ENCODE measurements at places on chromosomes 16 and 17.
A peak's percentile ranks its signal among the peaks of the same experiment; 100 is the strongest.

DNA sequence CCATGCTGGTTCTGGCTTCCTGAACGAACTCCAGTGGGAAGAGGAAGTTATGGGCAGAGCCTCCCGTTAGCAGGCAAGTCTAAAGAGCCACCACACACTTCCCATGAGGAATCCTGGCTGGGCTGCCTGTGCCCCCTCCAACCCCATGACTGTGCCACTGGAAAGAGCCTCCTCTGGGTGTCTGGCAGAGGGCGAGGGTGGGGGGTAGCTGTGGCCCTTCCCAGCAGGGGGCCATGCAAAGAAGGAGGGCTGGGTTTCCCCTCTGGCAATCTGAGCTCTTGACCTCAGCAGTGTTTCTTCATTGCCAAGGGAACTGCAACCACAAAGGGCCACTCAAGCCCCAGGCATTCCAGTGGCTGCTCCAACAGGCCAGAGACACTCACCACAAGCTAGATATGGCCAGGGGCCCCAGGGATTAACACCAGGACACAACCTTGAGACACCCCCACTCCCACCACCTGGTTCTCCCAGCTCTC, 1.7 kb upstream of the RRAD start:
- no peak for DNase-seq

- peak; percentile 83 for DNase-seq
Observed at GRCh38 chr17:28854457-28855335, at the start of gene ERAL1. TSS of gene ERAL1 (plus strand) at chr17:28855016. CDS start at chr17:28855035, 19 bp downstream.

- no peak for DNase-seq
Observed at GRCh38 chr16:50193594-50193993, 40.5 kb downstream of the TENT4B start.

DNA sequence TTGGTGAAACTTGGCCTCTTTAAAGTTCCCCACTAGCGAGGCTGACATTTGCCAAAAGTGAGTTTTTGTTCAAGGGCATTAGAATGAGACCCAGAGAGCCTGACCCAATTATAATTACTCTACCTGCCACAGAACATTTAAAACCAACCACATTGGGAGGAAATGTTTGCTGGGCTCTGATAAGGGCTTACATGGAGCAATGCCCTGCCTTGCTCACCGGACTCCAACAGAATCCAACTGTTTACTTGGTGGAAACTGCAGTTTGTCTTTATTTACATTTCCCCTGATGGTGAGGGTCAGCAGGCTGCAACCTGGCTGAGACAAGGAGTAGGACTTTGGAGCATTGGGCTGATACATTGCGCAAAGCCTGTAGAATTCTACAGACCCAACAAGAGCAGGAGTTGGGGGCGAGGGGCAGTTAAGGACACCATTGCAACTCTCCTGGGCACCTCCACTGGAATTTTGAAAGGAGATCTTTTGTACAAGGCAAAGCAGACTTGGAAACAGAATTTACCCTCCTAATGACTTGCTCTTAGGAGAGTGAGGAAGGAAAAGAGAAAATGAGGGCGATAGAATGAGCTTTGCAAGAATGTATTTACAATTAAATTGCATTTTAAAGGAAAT, 368.6 kb downstream of the SHISA9 start:
- DNase-seq, result no peak

DNA sequence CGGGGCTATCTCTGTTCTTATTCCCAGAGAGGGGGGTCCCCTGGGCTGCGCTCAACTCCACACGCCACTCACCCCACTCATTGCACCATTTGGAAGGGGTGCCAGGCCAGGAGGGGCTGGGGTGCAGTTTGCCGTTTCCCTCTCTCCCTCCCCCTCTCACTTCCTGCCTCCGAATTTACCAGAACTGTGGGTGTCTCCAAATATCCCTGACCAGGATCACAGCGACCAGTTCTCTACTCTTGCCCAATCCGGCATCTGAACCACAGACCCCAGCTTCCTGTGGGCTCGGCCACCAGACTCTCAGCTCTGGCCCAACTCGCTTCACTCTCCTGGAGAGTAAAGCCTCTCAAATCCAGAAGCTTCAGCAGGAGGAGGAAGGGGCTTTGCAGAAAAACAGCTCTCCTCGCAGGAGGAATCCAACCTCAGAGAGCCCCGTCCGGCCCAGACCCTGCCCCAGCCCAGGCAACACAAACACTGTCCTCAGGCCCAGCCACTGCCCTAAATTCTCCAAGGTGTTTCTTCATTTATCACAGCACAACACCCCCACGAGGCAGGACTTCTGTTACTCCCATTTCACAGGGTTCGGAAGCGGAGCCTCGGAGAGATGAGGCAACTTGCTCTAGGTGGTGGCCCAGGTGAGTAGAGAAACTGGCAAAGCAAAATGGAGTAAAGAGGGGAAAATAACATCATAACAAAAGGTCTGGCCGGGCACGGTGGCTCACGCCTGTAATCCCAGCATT, 423 bp upstream of the ASGR2 start:
- no peak for DNase-seq

DNA sequence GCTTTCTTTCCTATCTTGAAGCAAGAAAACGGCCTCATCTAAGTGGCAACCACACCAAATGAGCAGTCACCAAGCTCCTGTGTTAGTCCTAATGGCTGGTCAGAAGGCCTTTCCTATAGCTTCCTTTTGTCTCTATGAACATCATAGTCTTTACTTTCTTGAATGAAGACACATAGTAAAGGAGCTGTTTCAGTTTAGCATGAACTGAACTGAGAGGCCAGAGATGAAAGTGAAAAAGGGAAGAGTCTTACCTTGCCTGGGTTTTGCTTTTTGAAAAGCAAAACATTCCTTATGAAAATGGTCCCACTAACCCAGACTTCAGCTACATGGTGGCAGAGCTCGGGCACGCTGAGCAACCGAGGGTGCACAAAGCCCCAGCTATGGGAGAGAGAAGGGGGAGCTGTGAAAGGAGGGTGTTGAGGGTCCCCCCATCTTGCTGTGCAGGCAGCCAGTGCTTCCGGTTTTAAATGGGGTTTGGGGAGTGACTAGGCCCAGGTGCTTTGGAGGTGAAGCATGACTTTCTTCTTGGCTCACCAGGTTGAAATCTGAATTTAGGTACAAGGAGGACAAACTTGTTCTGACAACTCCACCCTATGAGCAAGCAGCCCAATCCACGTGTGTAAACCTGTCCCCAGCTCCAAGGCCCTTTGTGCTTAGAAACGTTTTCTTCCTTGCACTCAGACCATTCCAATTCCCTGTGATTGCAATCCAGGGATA, 9.1 kb upstream of the PSMC3IP start:
- DNase-seq, result no peak

GRCh38 chr16:12545792-12546342, 257.8 kb downstream of the CPPED1 start:
- DNase-seq, result no peak

- DNase-seq, result no peak
Observed at GRCh38 chr17:3575511-3575910, 17.9 kb upstream of the TRPV3 start.

- no peak for DNase-seq
Observed at GRCh38 chr16:1257561-1258224, 1.8 kb downstream of the TPSD1 start.

DNA sequence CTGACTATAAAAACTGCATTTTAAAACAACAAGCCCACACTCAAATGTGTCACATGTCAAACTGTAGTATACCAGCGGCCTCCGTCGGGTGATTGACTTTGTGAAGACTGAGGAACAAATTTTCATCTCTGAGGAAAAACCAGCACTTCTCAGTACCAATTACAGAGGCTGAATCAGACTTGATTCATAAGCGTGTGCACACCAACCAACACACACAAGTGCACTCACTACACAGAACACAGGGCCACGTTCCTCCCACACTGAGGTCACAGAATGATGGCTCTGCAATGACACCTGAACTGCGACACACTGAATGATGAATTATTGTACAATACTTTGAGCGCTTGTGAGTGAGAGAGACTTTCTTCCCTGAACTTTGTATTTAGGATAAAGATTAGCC, 29.6 kb downstream of the XPO6 start:
- DNase-seq, result no peak

- peak; percentile 5 for DNase-seq
Observed at GRCh38 chr16:53220585-53220984, 165.8 kb downstream of the CHD9 start.

DNA sequence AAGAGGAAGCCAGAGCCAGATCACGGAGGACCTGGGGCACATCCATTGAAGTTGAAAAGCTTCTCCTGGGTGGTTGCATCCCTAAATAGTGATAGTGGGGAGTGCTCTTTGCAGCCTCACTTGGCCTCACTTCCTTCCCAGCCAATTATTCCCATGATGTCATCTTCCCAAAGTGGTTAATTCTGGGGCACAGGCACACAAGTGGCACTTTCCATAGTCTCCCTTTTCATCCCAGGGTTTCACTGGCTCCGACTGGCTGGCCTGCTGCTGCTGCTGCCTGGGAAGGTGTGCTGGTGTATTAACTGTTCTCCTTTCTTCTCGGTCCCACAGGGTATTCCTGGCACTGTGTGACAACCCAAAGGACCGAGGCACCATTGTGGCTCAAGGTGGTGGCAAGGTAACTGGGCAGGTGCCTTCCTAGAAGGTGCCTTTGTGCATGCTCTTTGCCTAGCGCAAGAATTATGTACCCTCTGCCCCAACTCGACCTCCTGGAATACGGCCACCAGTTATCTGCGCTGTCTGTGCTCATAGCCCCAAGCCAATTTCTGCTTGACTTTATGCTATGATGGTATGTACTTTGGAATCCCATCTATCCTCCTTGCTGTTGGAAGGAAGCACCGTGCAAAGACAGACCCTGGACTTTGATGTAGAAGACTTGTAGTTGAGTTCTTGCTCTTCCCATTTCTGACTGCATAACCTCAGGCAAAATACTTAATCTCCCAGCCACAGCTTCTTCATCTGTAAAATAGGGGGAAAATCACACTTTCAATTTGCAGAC, 18.4 kb downstream of the SLC35G3 start:
- no peak for DNase-seq

GRCh38 chr16:6105115-6105514, 1007.5 kb upstream of the EEF2KMT start:
- DNase-seq, result no peak

- peak; percentile 69 for DNase-seq
Observed at GRCh38 chr17:4537451-4538235, 17.5 kb downstream of the MYBBP1A start.

DNA sequence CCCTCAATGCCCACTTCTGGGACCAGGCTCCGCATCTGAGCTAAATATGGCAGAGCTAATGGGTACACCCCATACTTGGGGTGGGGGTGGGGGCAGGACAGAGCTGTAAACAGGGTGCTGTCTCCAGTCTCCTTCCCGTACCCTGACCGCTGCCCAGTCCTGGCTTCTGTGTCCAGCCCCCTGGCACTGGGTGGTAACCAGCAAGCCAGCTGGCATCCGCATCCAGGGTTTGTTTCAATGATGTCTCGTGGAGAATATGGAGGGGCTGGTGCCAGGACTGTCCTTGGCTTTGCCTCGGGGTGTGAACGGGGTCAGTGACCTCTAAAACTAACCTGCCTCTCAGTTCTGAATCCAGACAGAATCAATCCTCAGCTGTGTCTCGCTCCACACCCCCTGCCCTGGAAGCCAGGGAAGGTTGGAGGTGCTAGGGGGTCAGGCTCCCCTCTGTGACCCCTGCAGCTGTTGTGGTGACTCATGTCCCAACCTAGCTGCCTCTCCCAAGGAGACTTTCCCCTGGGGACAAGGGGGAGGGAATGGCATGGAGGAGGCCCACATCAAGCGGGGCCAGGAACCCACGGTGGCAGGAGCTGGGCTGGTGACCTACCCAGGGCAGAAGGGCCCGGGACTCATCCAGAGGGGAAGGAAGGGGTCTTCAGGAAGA, 1.5 kb upstream of the PNMT start:
- peak; percentile 27 for DNase-seq

DNA sequence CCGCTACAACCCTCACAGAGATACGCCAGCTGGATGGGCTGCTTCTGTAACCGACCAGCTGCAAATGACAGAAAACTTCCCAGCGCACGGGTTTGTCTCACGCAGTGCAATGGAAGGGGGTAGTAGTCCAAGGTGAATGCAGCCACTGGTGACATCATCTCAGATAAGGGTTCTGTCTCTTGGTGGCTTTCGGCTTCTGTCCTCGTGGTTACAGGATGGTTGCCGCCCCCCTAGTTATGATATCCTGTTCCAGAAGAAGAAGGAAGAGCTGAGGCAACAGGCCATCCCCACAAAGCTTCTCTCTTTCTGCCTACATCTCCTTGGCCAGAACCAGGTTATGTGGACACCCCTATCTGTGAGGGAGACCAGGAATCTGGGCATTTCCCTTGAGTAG, 40.3 kb upstream of the BAHCC1 start:
- no peak for DNase-seq

- DNase-seq, result no peak
Observed at GRCh38 chr17:75810216-75810615, 25.6 kb downstream of the UNK start.

GRCh38 chr16:86019446-86020047, 120.6 kb downstream of the IRF8 start:
- no peak for DNase-seq

GRCh38 chr17:14072881-14073280, 3.6 kb downstream of the COX10 start:
- DNase-seq, result no peak

- DNase-seq, result no peak
Observed at GRCh38 chr17:51166987-51167931, 1.0 kb downstream of the NME2 start.

- no peak for DNase-seq
Observed at GRCh38 chr17:65670667-65671371, 109.4 kb upstream of the AXIN2 start.

DNA sequence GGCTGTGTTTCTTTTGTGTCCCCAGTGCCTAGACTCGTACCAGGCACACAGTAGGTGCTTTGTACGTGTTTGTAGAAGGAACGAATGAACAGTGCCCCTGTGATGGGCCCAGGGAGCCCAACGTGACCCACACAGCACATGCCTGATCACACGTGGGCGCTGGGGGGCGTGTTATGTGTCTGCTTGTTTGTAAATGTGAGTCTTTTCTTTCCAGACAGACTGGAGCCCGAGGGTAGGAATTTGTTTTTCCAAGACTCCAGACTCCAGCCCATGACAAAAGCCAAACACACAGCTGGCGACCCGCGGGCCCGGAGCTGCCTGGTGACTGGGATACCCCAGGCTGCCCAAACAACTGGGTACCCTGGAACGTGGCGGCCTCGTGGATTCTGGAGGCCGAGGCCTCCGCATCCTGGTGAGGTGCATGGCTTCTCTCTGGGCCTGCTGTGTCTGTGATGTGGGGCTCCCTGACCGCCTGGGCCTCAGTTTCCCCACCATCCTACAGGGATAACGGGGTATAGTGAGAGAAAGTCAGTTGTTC, 14.9 kb upstream of the CBFA2T3 start:
- no peak for DNase-seq

GRCh38 chr17:57467801-57468200, 211.5 kb downstream of the MSI2 start:
- DNase-seq, result no peak

GRCh38 chr16:64687786-64688185, 434.1 kb downstream of the CDH11 start:
- DNase-seq, result no peak

GRCh38 chr16:84117494-84117843, 727 bp upstream of the MBTPS1 start:
- no peak for DNase-seq
